ENCODE measurements at places on chromosomes 2 and 18. TPM values are rescaled to one million over a fixed set of nuclear protein-coding genes. Genes with fewer than 3 reads are reported as not detected.

The LAMA1 gene
- total RNA-seq, result 2.6 TPM

The SP3 gene
- 88.5 TPM for total RNA-seq

DNA sequence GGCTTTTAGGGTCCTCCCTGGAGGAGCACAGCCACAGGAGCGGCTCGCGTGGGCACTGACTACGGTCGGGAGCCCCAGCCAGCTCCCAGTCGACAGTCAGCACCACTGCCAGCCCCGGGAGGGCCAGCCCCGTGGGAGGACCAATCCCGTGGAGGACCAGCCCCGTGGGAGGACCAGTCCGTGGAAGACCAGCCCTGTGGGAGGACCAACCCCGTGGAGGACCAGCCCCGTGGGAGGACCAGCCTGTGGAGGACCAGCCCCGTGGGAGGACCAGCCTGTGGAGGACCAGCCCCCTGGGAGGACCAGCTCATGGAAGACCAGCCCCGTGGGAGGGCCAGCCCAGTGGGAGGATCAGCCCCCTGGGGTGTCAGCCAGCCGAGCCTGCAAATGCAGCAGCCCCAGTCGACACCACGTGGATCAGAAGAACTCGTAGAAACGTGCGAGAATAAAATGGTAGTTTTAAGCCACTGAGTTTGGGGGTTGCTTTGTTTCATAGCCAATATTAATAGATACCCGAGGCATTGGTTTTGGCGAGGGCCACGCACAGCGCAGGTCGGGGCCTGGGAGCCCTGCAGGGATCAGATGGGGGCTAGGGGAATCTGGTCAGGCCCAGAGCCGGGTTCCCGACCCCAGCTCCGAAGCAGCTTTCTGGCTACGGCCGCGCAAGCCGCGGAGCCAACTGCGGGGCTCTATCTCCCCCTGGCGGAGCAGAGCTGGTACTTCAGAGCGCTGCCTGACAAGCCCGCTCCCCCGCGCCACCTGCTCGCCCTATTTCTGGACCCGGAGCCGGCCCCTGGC lies 73.0 kb downstream of the TEX51 start:
- peak; percentile 87 for DNase-seq

- DNase-seq, result no peak
Measured at GRCh38 chr2:60391230-60391629, 162.2 kb downstream of the BCL11A start.

The CFAP210 gene
- not detected for total RNA-seq

The CERKL gene
- total RNA-seq, result not detected

DNA sequence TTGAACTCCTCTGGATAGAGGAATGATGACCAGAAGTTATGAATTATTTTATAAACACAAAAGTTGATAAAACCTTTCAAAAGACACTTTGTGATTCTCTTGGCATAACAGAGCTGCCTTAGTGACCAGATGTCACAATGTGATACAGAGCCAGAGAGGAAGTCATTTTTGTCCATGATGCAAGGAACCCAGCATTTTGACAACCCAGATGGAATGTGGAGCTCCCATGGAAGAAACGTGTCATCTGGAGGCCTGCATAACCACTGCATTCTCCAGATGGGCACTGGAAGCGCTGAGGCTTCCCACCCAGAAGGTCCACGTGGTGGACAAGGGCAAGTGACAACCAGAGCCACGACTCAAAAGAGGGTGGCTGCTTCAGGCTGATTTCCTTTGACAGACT lies 30.1 kb downstream of the HRH4 start:
- no peak for DNase-seq

The LINC00305 gene
- total RNA-seq, result not detected

GRCh38 chr18:2927745-2928144 lies 80.9 kb downstream of the EMILIN2 start:
- DNase-seq, result no peak

All from Daoy (cell line).